Activated naive CD4-positive, alpha-beta T cell treated with Interleukin-2 at 50 U/mL for 16 hours (primary cell): ENCODE measurements at places on chromosomes 7 and 10.

- DNase-seq = no peak
These were observed 5.7 kb downstream of the C10orf67 start for GRCh38 chr10:23338886-23339285.

DNA sequence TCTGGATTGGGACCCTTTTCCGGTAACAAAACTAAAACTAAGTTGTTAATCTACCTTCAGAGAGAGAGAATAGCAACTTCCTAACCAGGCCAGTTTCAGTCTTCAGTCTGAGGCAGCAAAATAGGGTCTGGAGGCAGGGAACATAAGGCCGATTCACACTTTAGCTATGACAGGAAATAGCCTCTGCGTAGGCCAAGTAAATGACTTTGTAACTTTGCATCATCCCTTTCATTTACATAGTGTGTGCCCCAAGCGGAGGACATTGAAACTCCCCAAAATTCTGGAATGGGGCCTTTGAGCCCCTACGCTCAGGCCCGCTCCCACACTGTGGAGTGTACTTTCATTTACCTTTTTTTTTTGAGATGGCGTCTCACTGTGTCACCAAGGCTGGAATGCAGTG, 1.7 kb upstream of the UPP1 start:
- peak; percentile 22 for DNase-seq

DNA sequence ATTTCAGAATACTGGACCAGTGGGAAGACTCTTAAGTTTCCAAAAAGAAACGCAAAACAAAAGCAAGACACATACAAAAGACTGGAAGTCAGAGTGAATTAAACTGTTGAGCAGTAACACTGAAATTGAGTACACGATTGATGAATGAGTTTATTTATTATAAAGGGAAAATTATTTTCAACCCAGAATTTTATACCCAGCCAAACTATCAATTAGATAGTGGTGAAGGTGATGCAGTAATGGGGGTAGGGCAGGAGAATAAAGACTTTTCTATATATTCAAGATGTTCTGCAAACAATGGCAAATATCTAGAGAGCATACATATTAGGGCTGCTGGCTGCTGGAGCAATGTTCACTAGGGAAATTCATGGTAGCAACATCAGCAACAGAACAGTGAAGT, 143.7 kb upstream of the NPVF start:
- DNase-seq = no peak

DNA sequence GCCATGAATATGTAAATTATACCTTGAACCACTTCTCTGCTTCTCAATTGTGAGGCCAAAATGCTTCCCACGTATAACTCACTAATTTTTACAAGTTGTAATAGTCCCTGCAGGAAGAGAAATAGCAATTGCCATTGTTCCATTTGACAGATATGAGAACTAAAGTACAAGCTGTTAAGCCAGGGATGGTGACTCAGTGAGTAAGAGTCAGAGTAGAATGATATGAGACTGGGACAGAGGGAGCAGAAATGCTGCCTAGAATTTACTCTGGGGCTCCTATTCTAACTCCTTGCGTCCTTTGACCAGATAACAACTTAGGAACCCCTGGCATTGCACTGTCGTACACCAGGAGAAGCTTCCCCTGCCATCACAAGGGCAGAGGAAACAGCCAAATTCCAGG, 45.1 kb upstream of the SEPTIN7 start:
- no peak for DNase-seq

DNA sequence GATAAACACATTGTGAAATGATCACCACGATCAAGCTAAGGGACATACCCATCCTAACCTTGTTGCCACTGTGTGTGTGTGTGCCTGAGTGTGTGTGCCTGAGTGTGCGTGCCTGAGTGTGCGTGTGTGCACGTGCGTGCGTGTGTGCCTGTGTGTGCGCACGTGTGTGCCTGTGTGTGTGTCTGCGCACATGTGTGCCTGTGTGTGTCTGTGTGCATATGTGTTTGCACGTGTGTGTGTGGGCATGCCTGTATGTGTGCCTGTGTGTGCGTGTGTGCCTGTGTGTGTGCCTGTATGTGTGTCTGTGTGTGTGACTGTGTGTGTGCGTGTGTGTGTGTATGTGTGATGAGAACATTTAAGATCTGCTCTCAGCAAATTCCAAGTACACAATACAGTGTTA, 244.1 kb upstream of the DPP6 start:
- no peak for DNase-seq

DNA sequence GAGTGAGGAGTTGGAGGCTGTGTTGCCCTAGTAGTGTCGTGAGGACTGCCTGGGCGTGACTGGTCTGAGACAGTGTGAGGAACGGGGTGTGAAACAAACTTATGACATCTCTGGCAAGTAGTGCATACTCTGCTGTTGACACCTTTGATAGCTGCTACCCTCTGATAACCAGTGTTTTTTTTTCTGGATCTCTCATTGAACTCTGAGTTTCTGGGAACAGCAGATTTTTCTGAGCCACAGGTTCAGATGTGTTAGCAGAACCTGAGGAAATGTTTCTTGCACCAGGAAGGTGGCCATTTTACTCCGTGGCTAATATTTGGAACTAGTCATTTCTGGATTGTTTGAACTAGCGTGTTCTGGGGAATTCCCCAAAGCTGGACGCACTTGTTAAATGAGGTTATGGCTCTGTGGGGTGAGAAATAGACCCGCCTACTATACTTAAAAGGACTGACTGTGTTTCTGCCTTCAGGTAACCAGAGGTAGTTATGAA, 52.9 kb downstream of the AUTS2 start:
- no peak for DNase-seq

DNA sequence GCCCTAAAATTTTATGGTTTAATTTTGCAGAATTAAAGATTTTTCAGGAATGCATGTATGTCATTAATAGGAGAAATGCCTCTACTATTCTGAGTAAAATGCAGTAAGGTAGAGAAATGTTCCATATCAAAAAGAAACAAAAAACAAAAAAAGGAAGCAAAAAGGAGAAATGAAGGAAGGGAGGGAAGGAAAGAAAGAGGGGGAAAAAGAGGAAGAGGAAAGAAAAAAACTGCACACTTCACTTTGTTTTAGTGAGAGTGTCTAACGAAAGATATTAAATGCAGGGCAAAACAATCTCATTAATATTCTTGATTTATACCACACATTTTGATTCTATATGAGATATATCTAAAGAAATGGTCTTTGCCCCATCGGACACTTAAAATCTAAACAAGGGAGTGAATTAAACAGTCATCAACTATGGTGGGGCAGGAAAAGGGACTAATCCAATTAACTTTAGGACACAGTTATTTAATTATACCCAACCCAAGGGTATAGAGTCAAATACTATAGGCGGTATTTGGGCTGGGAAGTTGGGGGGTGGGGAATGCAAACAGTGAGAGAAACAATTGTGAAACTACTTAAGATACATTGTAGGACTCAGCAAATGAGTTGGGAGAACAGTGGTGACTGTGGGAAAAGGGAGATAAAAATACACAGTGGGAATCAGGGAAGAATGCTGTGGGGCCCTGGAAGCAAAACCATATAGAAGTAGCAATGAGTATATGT, 27.0 kb downstream of the IMMP2L start:
- DNase-seq = no peak

- no peak for DNase-seq
These were observed 33.0 kb downstream of the JAKMIP3 start for GRCh38 chr10:132098539-132099388.

- no peak for DNase-seq
These were observed 4.4 kb upstream of the GALNTL5 start for GRCh38 chr7:151951672-151952338.

GRCh38 chr10:124264711-124265390, 153.9 kb downstream of the OAT start:
- DNase-seq = no peak

DNA sequence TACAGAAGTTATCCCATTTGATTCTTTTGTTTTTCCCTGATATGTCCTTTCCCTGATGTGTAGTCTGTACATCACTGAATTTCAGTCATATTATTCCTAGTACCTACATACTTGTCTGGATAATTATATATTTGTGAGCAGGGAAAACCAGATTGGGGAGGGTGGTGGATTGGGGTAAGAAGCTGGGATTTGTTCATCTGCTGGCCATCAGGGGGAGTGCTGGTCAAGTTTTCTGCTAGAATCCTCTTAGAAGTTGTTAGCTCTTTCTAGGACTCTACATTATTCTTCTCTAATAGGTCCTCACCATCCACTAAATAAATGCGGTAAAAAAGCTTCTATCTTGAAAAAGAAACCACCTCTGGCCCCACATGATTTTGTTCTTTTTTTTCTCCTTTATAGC, 232.7 kb upstream of the TAC1 start:
- no peak for DNase-seq

- DNase-seq = no peak
These were observed 52.8 kb upstream of the KLF6 start for GRCh38 chr10:3837647-3838459.

- no peak for DNase-seq
These were observed 551.8 kb downstream of the SORCS3 start for GRCh38 chr10:105192861-105193260.

DNA sequence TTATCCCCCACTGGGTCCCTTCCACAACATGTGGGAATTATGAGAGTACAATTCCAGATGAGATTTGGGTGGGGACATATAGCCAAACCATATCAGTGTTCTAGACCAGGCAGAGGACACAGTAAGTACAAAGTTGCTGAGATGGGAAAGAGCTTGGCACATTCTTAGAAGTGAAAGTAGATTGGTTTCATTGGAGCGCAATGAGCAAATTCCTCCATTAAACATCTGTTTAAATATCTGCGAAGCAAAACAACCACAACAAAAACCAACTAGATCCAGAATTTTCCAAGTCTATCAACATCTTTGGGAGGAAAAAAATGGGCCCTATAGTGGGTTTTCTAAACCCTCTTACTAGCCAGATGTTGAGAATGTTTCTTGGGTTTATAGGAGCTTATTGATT, 80.0 kb upstream of the STEAP1B start:
- DNase-seq = no peak

DNA sequence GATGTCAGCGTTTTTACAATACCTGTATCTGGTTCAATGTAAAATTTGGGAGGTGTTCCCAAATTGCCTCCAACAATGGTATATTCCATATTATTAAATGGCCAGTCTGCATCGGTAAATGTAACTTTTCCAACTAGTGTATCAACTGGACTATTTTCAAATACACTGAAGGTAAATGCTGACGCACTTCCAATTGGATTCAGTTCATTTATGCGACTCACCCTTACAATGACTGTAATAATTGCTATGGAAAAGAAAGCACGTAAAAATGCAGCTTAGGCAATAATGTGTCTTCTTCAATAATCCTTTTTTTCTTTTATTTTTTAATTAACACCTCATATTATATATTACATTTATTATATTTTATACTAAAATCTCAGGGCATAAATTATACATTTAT, 209.1 kb downstream of the HGF start:
- DNase-seq = no peak

GRCh38 chr10:97065128-97065527, 120.6 kb downstream of the SLIT1 start:
- DNase-seq = no peak

DNA sequence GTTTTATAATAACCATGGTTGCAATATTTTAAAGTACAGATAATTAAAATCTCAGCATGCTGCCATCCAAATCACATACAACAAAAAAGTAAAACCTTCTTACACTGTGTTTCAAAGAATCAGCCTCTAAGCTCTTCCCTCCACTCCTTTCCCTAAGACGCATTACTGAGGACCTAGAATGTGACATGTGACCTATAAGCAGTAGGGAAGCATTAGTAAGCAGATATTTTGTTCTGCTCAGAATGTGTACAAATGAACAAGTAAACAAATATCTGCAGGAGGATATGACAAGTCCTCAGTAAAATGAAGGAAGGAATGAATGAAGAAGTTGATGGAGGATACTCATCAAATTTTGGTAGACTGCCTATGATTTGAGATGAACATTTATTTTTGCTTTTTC, 49.1 kb downstream of the RAB11FIP2 start:
- no peak for DNase-seq

DNA sequence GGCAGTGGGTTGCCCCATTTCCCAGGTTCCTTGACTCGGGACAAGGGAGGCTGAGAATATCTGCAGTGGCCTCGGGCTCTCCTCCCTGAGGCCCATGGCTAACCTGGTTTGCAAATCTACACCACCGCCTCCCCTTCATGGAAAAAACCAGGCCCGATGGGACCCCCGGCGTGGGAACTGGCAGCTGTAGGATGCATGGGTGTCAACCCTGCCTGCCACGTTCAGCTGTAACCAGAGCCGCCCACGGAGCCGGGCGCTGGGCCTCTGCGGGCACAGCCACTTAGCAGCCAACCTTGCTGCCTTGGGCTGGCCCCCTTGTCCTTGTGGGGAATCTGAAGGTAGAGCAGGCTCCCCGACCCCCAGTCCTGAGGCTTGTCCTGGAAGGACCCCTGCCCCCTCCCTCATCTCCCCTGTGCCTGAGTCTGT, 1.6 kb downstream of the PWWP2B start:
- no peak for DNase-seq

GRCh38 chr10:78727251-78727650, 341.5 kb upstream of the ZMIZ1 start:
- DNase-seq = no peak

GRCh38 chr10:14564268-14564744, 210.4 kb downstream of the FAM107B start:
- no peak for DNase-seq

DNA sequence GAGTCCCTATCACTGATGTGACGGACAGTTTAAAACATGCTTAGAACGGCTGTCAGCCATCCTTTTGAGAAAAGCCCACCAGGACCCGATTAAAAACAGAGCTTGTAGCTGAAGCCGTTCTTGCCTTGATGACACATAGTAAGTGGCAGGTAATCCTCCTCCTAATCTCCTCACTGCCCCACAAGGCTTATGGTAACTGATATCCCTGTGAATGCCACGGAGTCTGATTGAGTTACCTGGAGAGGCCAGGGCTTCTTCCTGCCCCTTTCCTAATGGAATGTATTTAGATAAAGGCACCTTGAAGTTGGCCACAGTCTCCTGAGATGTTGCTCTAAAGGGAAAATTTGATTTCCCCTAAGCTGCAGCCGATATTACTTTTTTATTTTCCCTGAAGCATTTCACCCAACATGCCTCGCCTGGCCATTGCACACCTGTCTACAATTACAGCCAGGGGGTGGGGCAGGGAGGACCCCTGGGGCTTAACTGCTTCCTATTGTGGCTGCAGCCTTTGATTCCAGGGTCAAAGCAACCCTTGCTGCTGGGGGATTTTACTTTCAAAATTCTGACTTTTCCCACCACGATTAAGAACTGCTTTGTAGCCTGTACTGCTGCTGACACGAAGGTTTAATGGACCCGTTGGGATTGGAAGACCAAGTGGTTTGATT, 169.0 kb upstream of the GPR26 start:
- no peak for DNase-seq

GRCh38 chr10:119257899-119258419, 50.6 kb downstream of the GRK5 start:
- no peak for DNase-seq

GRCh38 chr7:1692515-1693418, 22.7 kb downstream of the ELFN1 start:
- DNase-seq = no peak

GRCh38 chr7:35768346-35768745, 32.5 kb upstream of the SEPTIN7 start:
- DNase-seq = no peak
